ENCODE measurements at places on chromosomes 4 and X. TPM values are rescaled to one million over a fixed set of nuclear protein-coding genes. Genes with fewer than 3 reads are reported as not detected.

The RXFP1 gene
- total RNA-seq = not detected

GRCh38 chrX:20378233-20378920, 111.7 kb upstream of the RPS6KA3 start:
- no peaks in the 10 kb centered on the region for H3K36me3 ChIP-seq
- no peak for DNase-seq
- H3K27ac ChIP-seq = no peak overlapping the region
- H3K4me1 ChIP-seq = no peaks in the 10 kb centered on the region
- no peaks in the 10 kb centered on the region for H3K27me3 ChIP-seq

GRCh38 chr4:112153211-112153791, 8.0 kb downstream of the FAM241A start:
- no peak overlapping the region for H3K4me3 ChIP-seq
- H3K27me3 ChIP-seq = no peaks in the 10 kb centered on the region
- H3K27ac ChIP-seq = no peak overlapping the region
- H3K36me3 ChIP-seq = no peaks in the 10 kb centered on the region

DNA sequence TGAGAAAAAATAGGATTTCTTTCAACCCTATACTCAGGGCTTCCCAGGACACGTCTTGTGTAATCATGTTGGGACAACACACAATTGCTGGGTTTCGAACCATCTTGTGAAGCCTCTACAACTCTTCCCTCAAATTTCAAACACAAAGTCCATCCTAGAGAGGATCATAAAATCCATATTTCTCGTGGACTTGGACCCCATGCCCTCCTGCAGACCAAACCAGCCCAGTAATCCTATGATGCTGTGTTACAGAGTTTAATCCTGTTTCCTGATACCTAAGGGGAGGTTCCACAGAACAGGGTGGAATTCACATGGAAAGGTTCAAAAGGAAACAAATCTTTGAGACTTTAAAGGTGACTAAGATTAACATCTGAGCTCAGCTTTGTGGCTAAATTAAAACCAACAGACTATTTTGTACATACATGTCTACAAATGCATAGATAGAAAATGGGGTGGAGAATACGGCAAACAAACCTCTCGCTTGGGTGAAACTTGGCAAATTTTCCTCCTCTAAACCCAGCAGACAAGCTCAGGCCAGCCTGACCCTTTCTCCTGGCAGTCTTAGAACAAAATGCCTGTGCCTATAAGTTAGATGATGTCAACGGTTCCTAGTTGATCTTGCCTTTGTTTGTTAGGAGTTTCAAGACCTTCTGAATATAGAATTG, 38.1 kb downstream of the EGFL6 start:
- no peak overlapping the region for H3K27ac ChIP-seq
- H3K36me3 ChIP-seq = no peaks in the 10 kb centered on the region
- no peak for DNase-seq
- H3K4me1 ChIP-seq = no peaks in the 10 kb centered on the region
- no peak overlapping the region for H3K4me3 ChIP-seq

DNA sequence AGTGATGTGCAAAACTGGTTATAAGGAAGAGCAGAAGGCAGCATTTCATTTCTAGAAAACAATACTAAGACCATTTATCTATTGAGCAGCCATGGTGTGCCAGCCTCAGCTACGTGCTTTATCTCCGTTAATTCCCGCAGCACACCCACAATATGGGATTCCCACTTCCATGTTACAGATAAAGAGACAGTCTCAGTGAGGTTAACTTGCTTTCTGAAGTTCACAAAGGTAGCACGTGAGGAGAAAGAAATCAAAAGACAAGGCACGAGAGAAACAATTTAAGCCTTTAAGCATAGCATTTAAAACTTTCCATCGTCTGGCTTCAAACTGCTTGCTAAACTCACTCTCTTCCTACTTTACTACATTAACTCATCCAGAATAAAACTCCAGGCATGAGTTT, 8.0 kb upstream of the RPL34 start:
- H3K27me3 ChIP-seq = no peaks in the 10 kb centered on the region
- no peak for DNase-seq
- no peaks in the 10 kb centered on the region for H3K4me1 ChIP-seq
- H3K4me3 ChIP-seq = no peak overlapping the region
- H3K36me3 ChIP-seq = no peaks in the 10 kb centered on the region

GRCh38 chrX:6738518-6739470, 203.9 kb upstream of the VCX3A start:
- H3K4me1 ChIP-seq = no peaks in the 10 kb centered on the region
- no peaks in the 10 kb centered on the region for H3K36me3 ChIP-seq
- H3K27ac ChIP-seq = no peak overlapping the region

GRCh38 chrX:20542072-20542471, 275.4 kb upstream of the RPS6KA3 start:
- H3K27ac ChIP-seq = no peak overlapping the region
- no peaks in the 10 kb centered on the region for H3K27me3 ChIP-seq
- H3K36me3 ChIP-seq = no peaks in the 10 kb centered on the region
- DNase-seq = no peak

Measured in natural killer cell (primary cell).